ENCODE measurements at places on chromosomes 2 and 18. TPM values are rescaled to one million over a fixed set of nuclear protein-coding genes. Genes with fewer than 3 reads are reported as not detected.

RIT2 gene
- total RNA-seq = not detected

GTF2A1L gene
- total RNA-seq = 0.29 TPM

DNA sequence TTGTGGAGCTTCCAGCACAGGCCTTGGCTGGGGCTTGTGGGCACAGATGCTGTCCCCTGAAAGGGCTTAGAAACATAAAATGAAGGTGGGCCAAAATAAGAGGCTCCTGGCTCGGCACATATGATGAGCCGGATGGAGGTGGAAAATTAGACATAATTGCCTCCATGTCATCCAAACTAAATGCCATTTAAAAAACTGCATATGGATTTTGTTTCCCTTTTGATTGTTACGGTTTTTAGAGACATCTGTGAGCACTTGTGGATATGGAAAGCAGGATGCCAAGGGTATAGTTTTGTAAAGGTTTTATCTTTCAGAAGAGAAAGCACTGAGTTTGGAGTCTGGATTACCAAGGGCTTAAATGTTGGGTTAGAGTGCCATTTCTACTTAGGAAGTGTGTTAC, 498.3 kb downstream of the RIT2 start:
- no peak for DNase-seq

SERPINB10 gene
- total RNA-seq = not detected

DNA sequence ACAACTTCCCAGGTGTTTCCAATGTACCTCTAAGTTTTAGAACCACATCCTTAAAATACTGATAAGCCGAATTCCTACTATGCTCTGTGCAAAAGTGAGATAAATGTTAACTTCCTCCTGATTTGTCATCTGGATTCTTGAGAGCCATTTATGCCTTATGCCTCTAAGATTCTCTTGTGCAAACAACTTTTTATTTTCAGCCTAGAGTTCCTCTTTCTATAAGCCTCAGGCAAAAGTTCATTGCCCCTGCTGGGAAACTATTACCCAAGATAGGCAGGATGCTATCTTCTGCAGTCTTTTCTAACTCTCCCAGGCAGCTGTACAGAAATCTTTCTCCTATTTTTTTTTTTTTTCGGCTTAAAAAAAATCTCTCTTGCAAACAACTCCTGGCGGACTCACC, 216.1 kb downstream of the KCNJ3 start:
- no peak for DNase-seq

LIPG gene
- 123 TPM for total RNA-seq

HOXD3 gene
- 7.2 TPM for total RNA-seq

GRCh38 chr2:182891611-182892010, 25.2 kb upstream of the FRZB start:
- no peak for DNase-seq

WNT10A gene
- not detected for total RNA-seq

EPB41L5 gene
- total RNA-seq = 17.3 TPM

DNA sequence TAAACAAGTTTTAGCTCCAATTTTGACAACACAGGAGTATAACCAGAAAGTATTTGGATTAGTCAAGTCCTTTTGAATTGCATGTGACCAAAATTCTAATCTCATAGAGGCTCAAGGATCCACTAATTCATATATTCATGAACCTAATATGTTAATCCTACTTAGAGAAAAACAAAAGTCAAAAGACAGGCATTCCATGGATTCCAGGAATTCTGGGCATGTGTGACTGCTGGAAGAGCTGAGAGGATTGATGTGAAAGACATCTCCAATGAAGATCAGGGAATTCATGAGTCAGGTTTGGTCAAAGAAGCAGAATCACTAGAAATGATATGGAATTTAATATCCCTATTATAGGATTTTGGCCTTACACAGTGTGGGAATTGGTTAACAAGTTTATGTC, 1494.6 kb upstream of the DDX18 start:
- DNase-seq = no peak
